Colonic mucosa (tissue), 4 donors: ENCODE measurements at places on chromosomes 3 and 15. TPM values are rescaled to one million over a fixed set of nuclear protein-coding genes. Genes with fewer than 3 reads are reported as not detected.

CNTN3 gene
- 6.7 TPM for total RNA-seq

PROK2 gene
- not detected for total RNA-seq

DNA sequence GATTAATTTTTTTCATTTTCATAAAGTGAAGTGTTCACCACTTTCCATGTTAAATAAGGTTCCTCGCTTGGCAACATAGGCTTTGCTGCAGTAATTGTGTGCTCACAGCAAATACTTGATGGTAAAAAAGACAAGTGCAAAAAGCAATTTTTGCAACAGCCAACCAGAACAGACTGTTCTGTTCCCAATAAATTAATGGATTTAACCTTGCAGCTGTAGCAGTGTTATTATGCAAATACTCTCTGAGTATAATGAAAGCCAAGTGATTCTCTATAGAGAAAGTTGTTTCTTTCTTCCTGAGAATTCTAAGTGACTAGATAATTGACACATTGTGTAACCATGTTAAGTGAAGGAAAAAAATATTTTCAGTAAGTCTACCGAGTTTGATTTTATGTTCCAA, 183.7 kb upstream of the NAALADL2 start:
- DNase-seq: no peak

- no peak for DNase-seq
These were observed 115.6 kb downstream of the ADAMTSL3 start for GRCh38 chr15:83769411-83769999.
